ENCODE measurements at places on chromosomes 1 and 21.

DNA sequence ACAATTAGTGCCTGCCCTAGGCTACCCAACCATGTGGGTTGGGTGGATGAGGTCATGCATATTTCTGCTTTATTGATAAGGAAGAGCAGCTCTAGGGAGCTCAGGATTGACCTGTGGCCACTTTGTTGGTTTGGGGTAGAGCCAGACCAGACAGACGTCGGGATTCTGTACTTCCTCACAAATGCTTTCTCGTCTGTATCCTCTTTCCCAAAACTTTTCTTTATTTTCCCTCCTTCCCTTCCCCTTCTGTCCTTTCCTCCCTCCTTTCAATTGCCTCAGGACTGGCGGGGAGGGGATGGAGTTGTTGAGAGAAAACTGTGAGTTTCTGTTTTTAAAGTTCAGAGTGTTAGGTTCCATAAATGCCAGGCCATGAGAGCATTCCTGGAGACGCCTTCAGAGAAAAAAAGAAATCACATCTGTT is 68.0 kb downstream of the UCK2 start:
- DNase-seq, result no peak

DNA sequence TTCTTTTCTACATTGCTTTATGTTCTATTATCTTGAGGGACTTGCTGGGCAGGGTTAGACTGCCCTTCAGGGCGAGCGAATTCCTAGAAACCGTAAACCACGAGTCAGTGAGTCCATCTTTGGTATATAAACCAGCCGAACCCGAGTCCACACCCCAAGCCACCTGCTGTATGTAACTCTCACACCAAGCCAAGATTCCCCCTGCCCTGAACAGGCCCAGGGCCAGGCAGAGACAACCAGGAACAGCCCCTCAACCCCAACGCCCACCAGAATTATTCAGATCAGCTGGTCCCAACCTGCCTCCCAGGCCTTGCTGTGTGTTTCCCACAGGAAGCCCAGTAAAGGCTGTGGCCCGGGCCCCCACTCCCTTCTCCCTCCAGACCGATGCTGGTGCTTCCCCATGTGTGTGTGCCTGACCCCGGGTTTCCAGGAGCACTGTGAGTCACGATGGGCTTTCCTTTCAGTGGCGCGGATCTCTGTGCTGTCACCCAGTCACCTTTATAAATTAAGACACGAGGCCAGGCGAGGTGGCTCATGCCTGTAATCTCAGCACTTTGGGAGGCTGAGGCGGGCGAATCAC is 17.1 kb downstream of the KIF17 start:
- no peak for DNase-seq

DNA sequence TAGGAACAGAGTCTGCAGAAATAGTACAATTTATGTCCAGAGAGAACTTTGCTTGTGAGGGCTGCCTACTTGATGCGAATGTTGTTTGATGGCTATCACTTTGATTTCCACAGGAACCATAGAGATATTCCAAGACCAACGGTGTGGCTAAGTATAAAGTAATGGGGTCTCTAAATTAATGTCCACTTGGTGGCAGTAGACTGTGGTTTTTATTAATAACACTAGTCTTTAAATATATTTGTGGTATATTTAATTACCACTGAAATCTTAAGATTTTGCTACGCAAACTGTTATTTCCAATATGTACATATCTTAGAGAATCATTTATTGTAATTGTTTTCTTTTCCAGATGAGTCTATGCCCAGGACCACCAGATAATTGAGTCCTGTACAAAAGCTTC is 647.9 kb downstream of the PLA2G4A start:
- DNase-seq, result peak; percentile 4

GRCh38 chr1:156598731-156599432 is 2.4 kb downstream of the GPATCH4 start:
- no peak for DNase-seq

- DNase-seq, result no peak
Measured at GRCh38 chr1:201724039-201724765, 104.8 kb upstream of the IPO9 start.
